ENCODE measurements at places on chromosomes 1 and 21. TPM values are rescaled to one million over a fixed set of nuclear protein-coding genes. Genes with fewer than 3 reads are reported as not detected.

DNA sequence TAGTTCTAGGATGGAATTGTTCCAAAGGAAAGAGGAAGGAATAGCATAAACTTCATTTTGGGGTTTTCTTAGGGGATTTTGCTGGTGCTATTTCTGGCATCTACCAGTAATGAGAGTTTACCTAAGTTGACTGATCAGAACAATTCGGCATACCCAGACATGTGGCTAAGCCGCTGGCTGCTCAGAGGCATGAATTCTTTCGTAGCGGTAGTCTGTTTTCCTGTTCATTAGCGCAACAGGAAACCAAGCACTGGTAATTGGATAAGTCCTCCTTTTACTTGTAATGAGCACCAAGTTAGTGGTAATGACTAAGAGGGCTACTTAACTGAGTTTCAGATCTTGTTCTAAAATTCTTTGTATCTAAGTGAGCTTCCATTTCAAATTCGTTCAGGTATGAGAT lies 38.6 kb downstream of the C21orf91 start:
- peak; percentile 42 for ATAC-seq

DNA sequence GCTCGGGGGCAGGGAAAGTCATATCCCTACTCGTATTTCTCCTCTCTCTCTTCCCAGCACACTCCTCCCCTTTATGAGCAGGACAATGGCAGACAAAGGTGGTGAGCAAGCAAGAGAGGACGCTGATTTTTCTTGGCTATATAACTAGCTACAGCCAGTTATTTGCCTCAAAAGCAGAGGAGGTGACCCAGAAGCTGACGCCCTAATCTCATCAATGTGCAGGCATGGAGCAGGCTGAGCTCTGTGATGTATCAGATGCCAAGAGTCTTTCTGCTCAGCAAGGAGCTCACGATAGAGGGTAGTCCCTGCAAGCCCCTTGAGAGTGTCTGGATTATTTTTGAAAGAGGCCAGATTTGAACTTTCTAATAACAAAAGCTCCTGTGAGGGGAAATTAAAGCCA lies 75.5 kb downstream of the ASTN1 start:
- no peak for ATAC-seq

GRCh38 chr1:202170726-202171125 lies 10.3 kb upstream of the PTPN7 start:
- ATAC-seq: no peak

GRCh38 chr1:93014168-93014567 lies 52.9 kb upstream of the DIPK1A start:
- ATAC-seq: no peak

- ATAC-seq: no peak
Observed at GRCh38 chr1:198763298-198763714, 124.5 kb downstream of the PTPRC start.

DNA sequence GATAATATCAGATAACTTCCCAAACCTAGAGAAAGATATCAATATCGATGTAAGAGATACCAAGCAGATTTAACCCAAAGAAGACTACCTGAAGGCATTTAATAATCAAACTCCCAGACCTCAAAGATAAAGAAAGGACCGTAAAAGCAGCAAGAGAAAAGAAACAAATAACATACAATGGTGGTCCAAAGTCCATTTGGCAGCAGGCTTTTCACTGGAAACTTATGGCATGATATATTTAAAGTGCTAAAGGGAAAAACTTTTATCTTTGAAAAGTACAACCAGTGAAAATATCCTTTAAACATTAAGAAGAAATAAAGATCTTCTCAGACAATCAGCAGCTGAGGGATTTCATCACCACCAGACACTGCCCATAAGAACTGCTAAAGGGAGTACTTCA lies 812.7 kb upstream of the ADAMTS5 start:
- no peak for ATAC-seq

GRCh38 chr1:213584272-213584671 lies 403.5 kb upstream of the PROX1 start:
- ATAC-seq: no peak

DNA sequence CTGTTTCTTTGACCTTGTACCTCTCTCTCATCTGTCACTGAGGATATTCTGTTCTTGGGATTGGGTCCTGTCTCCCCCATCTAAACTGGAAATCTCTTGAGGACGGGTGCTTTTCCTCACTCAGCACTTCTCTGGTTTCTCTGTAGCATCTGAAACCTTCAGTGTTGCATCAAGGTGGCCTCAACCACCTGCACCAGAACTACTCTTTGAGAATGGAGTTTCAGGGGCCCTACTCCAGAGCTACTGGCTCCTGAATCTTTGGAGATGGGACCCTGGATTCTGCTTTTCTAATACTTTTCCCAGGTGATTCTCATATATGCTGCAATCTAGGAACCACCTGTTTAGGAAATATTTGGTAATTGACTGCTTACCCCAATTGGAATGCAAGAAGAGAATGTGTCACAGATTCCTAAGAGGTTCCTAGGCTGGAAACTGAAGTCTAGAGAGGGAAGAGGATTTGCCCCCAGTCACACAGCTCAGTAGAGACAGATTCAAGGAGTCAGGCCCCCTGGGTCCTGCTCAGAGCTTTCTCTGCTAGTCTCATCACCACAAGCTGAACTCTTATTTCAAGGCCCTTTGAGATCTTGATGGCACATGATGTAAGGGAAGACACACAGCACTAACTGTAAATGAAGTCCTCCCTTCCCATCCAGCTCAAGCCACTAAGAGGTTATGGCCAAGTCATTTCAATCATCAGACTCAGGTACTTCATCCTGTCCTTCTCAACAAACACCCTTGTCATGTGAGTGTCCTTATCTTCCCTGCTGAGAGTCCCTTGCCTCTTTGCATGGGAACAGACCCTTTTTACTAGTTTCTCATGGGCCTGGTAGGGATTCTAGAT lies 48.7 kb downstream of the EIF2D start:
- no peak for ATAC-seq

GRCh38 chr1:82836213-82836972 lies 1035.7 kb downstream of the ADGRL2 start:
- no peak for ATAC-seq

- no peak for ATAC-seq
Observed at GRCh38 chr1:85371021-85371420, 93.9 kb downstream of the DDAH1 start.

GRCh38 chr1:119859647-119860046 lies 36.7 kb downstream of the ADAM30 start:
- ATAC-seq: peak; percentile 38

Gene GPX7
- 1.6 TPM for total RNA-seq

Gene PRAMEF7
- not detected for total RNA-seq

Gene TMEM35B
- total RNA-seq: 4.2 TPM

Gene PCP4
- 1.3 TPM for total RNA-seq

Gene SGIP1
- total RNA-seq: 1.4 TPM

Gene CLDN17
- 1.8 TPM for total RNA-seq
